ENCODE measurements at places on chromosomes 1 and 21.

- no peak for DNase-seq
These were observed 4.7 kb downstream of the SLC1A7 start for GRCh38 chr1:53137729-53138128.

DNA sequence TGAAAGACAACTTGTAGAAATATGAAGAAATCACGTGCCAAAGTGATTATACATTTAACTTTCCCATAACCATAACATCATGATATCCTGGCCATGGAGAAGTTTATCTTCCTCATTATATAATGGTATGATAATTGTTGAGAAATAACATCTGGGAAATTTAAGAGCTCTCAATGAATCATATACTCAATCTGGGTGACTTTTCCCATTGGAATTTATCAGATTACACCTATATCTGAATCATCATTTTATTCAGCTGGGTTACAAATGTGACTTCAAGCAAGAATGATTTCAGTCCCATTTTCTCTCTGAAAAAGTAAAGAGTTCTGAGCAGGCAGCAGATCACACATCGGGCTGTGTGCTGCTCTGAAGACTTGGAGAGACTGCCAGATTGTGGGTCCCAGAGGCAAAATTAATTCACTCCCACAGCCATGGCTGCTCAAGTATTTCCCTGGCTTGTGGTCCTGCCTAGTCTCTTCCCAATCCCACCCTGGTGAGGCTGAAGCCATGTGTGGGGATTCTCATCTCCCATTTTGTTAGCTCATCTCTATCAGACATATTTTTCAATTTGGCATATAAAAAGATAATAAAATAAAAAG is 278.0 kb downstream of the MRPL39 start:
- peak; percentile 83 for DNase-seq

GRCh38 chr1:100582943-100583342 is 45.0 kb downstream of the GPR88 start:
- no peak for DNase-seq

DNA sequence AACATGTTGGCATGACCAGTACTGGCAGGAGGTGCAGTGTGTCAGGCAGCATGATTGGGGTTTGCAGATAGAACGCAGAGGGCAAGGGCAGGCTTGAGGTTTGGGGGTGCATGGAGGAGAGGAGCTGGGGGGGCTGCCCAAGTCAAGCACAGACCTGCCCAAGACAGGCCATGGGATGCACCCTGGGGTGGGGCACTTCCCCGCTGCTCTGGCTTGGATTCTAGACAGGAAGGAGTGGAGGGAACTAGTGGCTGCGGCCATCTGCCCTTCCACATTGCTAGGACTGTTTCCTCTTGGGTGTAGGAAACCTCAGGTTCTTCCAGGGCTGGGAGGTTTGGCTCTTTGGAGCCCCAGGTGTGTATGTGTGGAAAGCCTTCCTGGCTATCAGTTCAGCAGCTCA is 3.0 kb downstream of the PDXK start:
- no peak for DNase-seq

DNA sequence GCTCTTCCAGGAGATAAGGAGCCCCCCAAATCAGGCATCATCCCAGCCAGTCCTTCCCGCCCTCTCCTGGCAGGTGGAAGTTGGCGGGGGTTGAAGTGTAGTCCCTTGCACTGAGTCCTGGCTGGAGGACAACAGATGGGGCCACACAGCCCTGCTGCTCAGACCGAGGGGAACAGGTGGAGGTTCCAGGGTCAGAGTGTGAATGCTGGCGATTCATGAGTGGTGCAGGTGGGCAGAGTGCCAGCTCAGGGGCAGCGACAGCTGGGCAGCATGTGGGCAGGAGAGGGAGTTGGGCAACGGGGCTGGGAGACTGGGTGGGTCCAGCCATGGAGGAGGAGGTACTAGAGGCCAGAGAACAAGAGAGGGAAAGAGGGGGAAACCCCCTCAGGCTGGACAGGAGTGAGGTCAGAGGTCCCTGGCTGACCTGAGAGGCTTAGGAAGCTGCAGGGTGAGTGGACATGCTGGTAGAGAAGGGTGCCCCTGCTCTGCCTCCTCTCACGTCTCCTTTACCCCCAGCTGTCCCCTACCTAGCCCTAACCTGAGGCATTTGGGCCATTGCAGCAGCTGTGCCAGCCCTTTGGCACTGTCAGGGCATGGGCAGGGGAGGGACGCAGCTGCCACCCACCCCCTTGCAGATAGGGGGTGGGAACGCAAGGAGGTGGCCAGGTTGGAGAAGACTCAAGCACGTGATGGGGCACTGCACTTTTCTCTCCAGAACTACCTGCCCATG is 11.3 kb upstream of the ADORA1 start:
- DNase-seq, result no peak

- DNase-seq, result no peak
These were observed 36.5 kb upstream of the KCND3 start for GRCh38 chr1:112026016-112026415.

GRCh38 chr21:26874347-26874746 is 29.1 kb upstream of the ADAMTS1 start:
- DNase-seq, result no peak
